ENCODE measurements at places on chromosomes 2 and 18.

- peak; percentile 38 for DNase-seq
Measured at GRCh38 chr18:6561420-6561861, 146.7 kb upstream of the L3MBTL4 start.

GRCh38 chr2:115214050-115214449 is 771.6 kb downstream of the DPP10 start:
- no peak for DNase-seq

- no peak for DNase-seq
Measured at GRCh38 chr2:76450024-76450475, 739.3 kb upstream of the GCFC2 start.

GRCh38 chr2:220001751-220002150 is 374.3 kb downstream of the SLC4A3 start:
- peak; percentile 75 for DNase-seq

GRCh38 chr2:149552226-149552625 is 35.3 kb downstream of the MMADHC start:
- no peak for DNase-seq

DNA sequence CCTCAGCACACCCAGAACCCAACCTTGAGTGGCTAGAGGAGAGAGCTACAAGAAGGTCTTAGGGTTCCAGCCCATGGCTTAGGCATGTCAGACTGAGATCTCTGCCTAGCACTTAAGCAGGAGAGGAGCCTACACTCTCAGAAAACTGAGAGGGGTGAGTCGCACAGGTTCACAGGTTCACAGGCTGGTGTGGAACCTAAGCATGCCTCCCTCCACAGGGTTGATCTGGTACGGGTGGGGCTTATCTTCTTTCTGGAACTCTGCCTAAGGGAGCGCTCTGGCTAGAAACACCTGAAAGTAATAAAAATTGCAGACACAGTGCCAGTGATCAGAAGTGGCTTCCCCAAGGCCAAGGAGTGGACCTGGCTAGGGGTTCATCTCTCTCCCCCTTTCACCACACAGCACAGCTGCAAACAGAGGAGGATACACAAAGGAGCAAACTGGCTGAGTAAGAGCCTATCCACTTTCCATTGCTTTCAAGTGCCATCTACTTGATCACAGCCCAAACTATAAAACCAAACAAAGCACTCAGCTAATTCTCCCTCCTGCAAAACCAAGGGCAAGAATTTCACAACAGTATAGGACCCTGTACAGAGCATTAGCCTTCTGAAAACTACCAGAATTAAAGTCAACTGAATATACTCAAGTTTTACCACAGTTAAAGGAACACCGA is 481.9 kb upstream of the SETBP1 start:
- DNase-seq: no peak

DNA sequence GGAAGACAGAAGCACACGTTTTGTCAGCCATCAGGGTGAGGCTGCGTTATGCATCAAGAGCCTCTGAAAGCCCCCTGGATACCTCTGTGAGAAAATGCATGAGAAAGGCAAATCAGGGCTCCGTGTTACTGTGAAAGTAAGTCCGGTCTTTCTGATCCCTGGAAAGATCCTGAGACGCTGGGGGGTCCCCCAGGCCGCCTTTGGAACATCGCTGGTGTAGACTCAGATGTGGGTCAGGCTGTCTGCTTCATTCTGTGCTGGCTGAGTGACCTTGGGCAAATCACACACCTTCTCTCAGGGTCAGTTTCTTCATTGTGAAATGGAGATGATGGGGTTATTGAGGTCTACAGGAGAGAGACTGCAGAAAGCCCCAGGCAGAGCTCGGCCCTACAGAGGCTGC is 42.0 kb upstream of the HS6ST1 start:
- no peak for DNase-seq

- no peak for DNase-seq
Measured at GRCh38 chr2:158380746-158381145, 75.8 kb downstream of the CCDC148 start.

DNA sequence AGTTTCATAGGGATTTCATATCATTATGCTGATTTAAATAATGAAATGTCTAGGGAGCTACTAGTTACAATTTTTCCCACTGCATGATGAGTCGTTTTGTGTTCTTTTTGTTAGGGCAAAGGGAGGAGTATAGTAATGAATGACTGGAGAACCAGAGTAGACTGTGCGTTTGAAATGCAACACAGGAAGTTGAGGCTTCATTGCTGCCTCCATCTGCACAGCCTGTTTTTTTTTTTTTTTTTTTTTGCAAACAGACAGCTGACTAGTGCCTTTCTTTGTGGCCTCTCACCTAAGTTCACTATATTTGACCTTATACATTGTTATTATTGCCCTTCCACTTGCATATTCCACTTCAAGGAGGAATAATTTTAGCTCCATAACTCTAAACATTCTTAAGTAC is 286.7 kb upstream of the LRRTM1 start:
- no peak for DNase-seq

DNA sequence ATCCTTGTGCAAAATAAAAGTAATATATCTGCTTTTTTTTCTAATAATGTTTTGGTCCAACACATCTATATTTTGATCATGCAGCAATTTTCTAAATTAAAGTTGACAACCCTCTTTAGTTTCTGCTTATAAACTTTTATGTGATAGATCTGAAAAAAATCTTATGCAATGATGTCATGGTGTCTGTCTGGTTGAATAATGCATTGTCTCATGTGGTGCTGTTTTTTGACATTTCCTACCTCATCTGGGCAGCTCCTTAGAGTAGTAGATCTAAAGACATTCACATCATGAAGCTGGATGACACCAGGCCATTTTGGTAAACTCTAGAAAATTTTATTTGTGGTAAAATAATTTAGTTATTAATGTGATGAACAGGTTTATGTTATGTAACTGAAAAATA is 106.8 kb upstream of the FN1 start:
- DNase-seq: no peak

DNA sequence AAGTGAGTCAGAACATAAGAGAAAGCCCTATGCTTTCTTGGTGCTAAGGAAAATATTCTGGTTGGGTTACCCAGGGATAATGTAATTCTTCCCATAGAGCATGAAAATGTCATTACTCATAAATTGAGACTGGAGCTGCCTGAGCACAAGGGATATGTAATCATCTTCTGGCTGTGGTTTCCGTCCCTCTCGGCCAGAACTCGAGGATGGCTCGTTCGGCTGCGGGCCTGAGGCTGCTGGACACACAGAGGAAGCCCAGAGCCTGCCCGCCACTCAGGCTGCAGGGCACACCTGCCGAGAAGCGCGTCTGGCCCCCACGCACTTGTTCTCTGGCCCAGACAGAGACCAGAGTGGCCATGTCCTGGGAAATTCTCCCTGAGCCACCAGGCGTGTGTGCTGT is 104.9 kb downstream of the ASAP2 start:
- no peak for DNase-seq

DNA sequence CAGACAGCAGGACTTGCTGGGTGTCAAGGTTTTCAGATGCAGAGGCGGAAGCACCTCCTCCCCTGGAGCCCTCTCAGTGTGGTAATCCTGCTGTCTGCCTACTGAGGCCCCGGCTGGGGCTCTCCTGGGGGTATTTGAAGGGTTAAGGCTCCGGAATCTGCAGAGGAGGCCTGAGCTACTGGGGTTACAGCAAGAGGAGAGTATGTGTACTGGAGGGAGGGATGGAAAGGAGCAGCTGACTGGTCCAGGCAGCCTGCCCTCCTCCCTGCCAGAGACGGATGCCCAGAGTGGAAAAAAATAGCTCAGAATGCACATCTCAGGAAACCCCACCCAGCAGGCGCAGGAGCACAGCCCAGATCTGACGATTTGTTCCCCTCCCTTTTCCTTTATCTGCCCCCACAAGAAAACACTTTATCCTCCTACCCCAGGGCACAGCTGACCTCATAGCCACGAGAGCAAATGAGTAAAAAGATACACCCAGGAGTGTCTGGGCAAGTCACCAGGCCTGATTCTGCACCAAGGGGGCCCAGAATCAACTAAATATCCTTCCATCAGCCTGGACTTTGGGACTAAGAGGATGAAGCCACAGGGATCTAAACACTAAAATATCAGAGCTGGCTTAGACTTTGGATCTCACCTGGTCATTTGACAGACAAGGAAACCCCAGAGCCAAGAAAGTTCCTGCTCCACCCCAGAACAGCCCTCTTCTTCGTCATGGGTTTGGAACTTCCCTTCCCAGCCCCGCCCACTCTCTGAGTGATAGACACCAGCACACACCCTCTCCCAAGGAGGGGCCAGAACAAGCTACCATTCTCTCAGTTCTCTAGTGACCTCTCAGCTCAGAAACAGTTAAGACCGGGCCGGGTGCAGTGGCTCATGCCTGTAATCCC is 5.5 kb downstream of the TMBIM1 start:
- DNase-seq: peak; percentile 87

DNA sequence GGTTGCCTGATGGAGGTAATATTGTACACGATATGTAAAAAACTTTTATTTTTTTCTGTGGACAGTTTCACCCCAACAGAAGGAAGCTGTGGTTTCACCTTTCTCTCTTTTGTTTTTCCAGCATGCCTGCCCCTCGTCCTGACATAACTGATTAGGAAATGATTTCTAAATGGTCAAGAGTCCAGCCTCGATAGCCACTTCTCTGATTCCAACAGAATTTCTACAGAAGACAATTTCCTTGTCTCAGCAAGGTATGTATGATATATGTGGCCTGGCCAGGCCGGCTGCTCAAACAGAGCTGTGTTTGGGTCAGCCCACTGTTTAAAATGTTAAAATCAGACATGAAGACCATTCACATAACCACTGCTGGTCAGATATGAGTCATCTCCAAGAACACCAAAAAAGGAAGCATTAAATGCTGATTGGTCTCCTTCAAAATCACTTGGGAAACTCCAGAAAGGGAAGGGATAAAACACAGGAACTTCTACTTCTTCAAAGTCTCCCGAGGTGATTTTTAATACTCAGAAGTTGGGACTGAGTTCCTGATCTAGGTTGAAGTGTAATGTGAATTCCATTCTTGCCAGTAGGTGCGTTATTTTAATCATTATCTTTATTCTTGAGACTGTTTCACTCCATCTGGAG is 22.3 kb downstream of the ATP8B1 start:
- no peak for DNase-seq

- DNase-seq: no peak
Measured at GRCh38 chr2:71256421-71256820, 29.5 kb upstream of the PAIP2B start.

DNA sequence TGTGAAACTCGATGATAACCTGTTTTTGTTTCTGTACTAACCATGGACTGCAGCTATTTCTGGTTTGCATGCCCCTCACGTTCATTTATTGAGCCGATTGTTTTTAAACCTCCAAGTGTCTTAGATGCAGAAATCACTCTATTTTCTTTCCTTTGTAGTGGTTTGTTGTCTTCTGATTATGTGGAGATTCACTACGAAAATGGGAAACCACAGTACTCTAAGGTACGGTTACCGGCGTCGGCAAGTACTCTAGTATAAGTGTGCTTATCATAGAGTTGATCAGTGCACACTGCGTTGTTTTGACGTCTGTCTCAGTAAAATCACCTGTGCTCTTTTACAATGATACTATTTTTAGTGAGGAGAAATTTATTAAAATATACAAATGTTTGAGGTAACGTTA is 87.4 kb downstream of the ADAM23 start:
- DNase-seq: no peak

DNA sequence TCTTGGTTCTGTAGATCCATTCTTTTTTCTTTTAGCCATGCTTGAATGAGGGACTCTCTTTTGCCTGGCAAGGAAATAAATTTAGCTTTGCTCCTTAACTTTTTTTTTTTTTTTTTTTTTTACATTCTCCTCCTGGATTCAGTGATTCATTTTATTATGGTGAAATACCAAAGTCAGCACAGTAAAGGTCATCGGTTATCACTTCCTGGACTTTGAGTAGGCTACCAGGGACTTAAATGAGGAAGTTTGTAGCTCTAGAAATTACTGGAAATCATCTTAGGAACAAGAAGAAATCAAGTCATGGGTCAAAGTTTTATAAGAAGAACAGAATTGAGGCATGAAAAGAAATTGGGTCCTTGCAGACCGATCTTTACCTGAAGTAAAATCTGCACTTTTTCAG is 75.0 kb downstream of the SOCS6 start:
- no peak for DNase-seq

- peak; percentile 86 for DNase-seq
Measured at GRCh38 chr2:64453770-64454385, at the start of gene LGALSL. Gene LGALSL (plus strand): TSS chr2:64454162. CDS start chr2:64454546, 384 bp downstream.

- peak; percentile 36 for DNase-seq
Measured at GRCh38 chr2:184611361-184612085, 13.2 kb downstream of the ZNF804A start.

- DNase-seq: no peak
Measured at GRCh38 chr2:59584958-59585357, 968.5 kb downstream of the BCL11A start.

DNA sequence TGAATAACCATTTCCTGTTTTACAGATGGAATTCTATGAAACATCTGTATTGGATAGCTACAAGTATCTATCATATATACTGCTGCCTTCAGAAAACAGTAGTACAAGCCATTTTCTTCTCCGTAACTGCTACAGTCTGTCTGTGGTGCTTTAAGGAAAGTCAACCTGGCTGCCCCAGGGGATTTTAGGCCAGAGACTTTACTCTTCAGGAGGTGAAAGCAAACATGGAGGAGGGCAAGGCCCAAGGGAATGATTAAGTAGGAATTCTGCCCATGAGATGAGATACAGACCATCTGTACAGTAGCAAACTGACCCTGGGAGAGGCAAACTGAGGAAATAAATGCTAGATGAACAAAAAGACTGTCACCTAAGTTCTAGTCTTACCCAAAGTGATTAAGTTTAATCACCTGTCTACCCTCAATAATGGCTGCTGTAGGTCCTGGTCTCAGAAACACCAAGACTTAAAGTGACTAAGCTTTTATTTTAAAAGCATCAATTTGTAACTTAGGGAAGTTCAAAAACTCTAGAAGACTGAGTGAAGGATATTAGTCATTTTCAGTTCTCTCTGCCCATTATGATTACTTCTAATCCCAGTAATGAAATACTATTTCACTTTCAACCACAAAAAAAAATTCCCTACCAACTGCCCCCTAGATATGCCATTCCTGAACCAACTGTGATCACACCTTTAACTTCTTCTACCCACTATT is 14.8 kb downstream of the MBD2 start:
- DNase-seq: no peak

DNA sequence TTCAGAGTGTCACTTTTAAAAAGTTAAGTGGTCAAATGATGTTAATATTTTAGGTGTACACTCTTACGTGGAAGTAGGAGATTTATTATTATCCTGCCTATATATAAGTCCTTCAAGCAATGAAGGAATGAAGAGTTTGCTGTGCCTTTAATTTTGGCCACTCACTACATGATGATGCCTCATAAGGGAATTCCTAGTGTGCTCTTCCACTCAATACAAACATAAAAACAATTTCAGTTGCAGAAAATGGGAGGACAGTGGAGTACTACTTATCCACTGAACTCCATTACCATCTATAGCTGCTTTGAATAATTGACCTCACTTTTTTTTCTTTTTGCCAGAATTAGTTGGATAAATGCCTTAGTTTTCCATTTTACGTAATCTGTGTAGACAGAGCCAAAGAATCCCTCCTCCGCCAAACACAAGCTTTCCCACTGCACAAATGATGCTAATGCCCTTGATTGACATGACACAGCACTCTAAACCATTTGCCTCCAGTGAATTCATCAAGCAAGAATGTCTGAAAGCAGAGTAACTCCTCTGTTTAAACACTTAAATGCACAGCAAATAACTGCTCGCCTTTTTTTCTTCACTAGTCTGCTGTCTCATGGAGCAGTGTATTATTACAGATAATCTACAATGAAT is 751.1 kb upstream of the FANCL start:
- DNase-seq: no peak
